ENCODE measurements at places on chromosomes 12 and 14.

DNA sequence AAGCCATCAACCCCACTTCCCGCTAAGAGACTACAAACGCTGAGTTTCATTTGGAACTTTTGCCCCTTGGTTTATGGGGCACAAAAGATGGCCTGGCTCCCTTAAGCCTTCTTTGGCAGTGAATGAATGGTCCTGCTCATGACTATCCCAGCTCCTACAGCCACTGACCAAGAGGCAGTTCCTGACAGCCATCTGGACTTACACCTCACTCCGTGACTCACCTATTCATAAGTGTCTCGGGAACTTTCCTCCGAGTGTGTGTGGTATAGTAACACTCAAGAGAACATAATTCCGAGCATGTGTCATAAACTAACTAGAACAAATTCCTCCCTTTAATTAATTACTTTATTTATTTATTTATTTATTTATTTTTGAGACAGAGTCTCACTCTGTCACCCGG lies 51.9 kb upstream of the NUDT4 start:
- peak; percentile 75 for DNase-seq

GRCh38 chr14:48140804-48141203 lies 465.4 kb upstream of the MDGA2 start:
- DNase-seq = no peak

DNA sequence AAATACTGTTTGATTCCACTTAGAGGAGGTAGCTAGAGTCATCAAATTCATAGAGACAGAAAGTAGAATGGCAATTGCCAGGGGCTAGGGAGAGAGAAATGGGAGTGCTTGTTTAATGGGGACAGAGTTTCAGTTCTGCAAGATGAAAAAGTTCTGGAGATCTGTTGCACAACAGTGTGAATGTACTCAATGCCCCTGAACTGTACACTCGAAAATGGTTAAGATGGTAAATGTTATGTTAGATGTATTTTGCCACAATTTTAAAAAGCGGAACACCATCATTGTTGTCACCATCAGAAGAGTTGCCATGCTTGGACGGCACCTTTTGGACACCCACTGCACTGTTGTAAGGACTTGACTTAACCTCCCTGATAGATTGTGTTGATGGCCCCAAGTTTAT lies 106.9 kb downstream of the SCARB1 start:
- no peak for DNase-seq

DNA sequence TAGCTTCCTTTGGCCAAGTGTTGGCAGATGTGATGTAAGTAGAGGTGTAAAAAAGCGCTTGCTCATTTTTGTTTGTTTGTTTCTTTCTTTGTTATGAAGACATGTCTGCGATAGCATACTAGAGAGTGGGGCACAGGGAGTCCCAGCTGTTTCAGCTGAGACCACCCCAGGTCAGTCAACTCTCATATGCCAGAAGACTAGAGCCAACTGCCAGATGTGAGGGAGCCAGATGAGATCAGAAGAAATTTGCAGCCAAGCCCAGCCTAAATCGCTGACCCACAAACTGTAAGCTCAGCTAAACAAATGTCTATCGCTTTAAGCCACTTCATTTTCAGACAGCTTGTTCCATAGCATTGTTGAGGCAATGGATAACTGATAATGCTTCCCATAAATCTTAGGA lies 397.1 kb downstream of the APAF1 start:
- DNase-seq = no peak

- DNase-seq = no peak
These were observed 120.7 kb downstream of the FOXN3 start for GRCh38 chr14:89296281-89296745.

DNA sequence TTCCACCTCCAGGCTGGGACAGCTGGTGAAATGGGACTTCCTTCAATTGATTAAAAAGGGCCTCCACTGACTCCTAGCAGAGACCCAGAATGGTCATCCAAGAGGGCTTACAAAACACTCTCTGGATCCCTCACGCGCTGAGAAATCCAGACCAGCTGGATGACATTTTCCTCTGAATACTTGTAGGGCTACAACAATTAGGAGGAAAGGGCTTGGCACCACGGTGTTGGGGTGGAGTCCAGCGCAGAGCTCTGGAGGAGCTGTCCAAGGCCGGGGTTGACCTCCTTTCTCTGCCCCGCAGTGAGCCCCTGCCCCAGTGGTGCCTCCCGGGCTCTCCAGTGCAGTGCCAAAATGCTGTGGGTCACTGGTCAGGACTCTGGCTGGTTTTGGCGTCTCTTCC lies 189.0 kb upstream of the CCND2 start:
- no peak for DNase-seq

- peak; percentile 81 for DNase-seq
These were observed 111.0 kb downstream of the BEGAIN start for GRCh38 chr14:100476012-100476822.

GRCh38 chr12:116977465-116978380 lies 67.0 kb downstream of the FBXW8 start:
- DNase-seq = no peak

- no peak for DNase-seq
These were observed 81.9 kb upstream of the ANO2 start for GRCh38 chr12:6026998-6027397.

Measured in H54 (cell line).